ENCODE measurements at places on chromosomes 5 and 9. TPM values are rescaled to one million over a fixed set of nuclear protein-coding genes. Genes with fewer than 3 reads are reported as not detected.

PRUNE2 gene
- 728 TPM for total RNA-seq

TRPM3 gene
- 0.13 TPM for total RNA-seq

WDR36 gene
- 26.3 TPM for total RNA-seq

DNA sequence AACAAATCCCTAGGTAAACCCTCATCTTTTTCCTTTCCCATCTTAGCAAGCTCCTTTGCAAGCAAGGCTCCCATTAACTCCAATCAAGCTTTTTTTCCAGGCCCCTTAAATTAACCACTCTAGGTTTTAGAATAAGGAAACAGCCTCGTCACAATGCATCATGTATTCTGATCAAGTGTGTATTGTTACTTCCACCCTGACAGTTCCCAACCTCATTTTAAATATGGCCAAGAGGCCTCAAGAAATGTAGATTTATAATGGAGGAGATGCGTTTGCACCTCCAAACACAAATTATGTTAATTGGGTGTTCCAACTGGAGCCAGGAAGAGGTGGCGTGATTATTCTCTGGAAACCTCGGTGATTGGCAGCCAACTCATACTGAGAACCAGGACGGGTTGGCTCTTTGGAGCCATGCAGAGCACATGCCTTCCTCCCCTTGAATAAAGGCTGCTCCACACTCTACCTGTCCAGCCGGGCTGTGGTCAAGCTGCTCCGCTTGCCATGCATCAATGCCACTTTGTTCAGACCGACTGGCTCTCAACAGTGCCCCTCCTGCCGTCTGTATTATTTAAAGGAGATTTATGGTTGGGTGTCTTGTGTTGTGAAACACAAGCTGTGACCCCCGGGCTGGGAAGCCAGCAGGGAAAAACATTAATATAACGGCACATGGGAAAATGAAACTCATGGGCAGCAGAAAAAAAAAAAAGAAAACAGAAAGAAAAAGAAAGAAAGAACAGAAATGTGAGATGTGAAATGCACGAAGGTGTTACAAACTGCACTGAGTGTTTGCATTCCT is 191.1 kb downstream of the EBF1 start:
- DNase-seq = no peak
- no peaks in the 10 kb centered on the region for H3K36me3 ChIP-seq

DNA sequence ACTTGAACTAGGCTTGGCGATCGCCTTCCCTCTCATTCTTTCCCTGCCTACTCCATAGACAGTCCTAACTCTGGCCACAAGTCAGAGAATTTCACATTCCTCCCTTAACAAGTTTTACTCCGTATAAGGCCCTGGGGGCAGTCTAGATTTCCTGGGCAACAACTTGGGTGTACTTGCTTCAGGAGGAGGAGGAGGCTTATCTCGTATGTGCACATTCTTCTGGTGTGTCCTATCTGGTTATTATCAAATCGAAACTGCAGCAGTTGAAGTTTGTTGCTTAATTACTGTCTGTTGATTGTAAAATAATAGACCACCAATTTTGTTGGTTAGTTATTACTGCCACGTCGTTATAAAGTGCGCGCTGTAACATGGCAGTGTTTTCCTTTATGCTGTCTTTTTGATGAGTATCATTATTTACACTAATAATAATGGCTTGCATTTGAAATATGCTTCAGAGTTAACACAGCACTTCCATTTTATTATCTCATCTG is 42.0 kb downstream of the PIP5K1B start:
- no peaks in the 10 kb centered on the region for H3K36me3 ChIP-seq
- H3K4me3 ChIP-seq = no peak overlapping the region
- no peaks in the 10 kb centered on the region for H3K4me1 ChIP-seq
- H3K27ac ChIP-seq = no peak overlapping the region

- DNase-seq = no peak
- no peaks in the 10 kb centered on the region for H3K27me3 ChIP-seq
- peaks cover 40% of the 10 kb centered on the region for H3K36me3 ChIP-seq
- H3K4me1 ChIP-seq = no peaks in the 10 kb centered on the region
- H3K4me3 ChIP-seq = no peak overlapping the region
- no peak overlapping the region for H3K27ac ChIP-seq
Observed at GRCh38 chr5:150057052-150057451, 29.3 kb downstream of the CSF1R start.

GRCh38 chr5:172095368-172096206 is 89.1 kb upstream of the FBXW11 start:
- no peak for DNase-seq
- no peak overlapping the region for H3K27ac ChIP-seq
- H3K27me3 ChIP-seq = no peaks in the 10 kb centered on the region
- H3K36me3 ChIP-seq = peaks cover 34% of the 10 kb centered on the region
- peaks cover 15% of the 10 kb centered on the region for H3K4me1 ChIP-seq
- no peak overlapping the region for H3K4me3 ChIP-seq

GRCh38 chr5:35745660-35746059 is 111.0 kb upstream of the IL7R start:
- no peak overlapping the region for H3K4me3 ChIP-seq
- no peaks in the 10 kb centered on the region for H3K27me3 ChIP-seq
- H3K36me3 ChIP-seq = no peaks in the 10 kb centered on the region
- no peak overlapping the region for H3K27ac ChIP-seq
- no peaks in the 10 kb centered on the region for H3K4me1 ChIP-seq
- DNase-seq = no peak

GRCh38 chr5:32935283-32935682 is 224.2 kb downstream of the NPR3 start:
- no peak overlapping the region for H3K27ac ChIP-seq
- H3K36me3 ChIP-seq = no peaks in the 10 kb centered on the region
- H3K4me1 ChIP-seq = no peaks in the 10 kb centered on the region

GRCh38 chr5:1246711-1247431 is 21.7 kb downstream of the SLC6A18 start:
- H3K4me3 ChIP-seq = no peak overlapping the region
- H3K27me3 ChIP-seq = no peaks in the 10 kb centered on the region
- no peaks in the 10 kb centered on the region for H3K4me1 ChIP-seq
- H3K27ac ChIP-seq = no peak overlapping the region
- H3K36me3 ChIP-seq = no peaks in the 10 kb centered on the region

GRCh38 chr9:12958708-12959107 is 183.9 kb downstream of the LURAP1L start:
- no peak overlapping the region for H3K27ac ChIP-seq
- no peaks in the 10 kb centered on the region for H3K36me3 ChIP-seq
- no peak overlapping the region for H3K4me3 ChIP-seq

- no peaks in the 10 kb centered on the region for H3K36me3 ChIP-seq
- no peaks in the 10 kb centered on the region for H3K27me3 ChIP-seq
- no peak for DNase-seq
- no peak overlapping the region for H3K4me3 ChIP-seq
Observed at GRCh38 chr5:92836855-92837755, 743.9 kb downstream of the NR2F1-AS1 start.

DNA sequence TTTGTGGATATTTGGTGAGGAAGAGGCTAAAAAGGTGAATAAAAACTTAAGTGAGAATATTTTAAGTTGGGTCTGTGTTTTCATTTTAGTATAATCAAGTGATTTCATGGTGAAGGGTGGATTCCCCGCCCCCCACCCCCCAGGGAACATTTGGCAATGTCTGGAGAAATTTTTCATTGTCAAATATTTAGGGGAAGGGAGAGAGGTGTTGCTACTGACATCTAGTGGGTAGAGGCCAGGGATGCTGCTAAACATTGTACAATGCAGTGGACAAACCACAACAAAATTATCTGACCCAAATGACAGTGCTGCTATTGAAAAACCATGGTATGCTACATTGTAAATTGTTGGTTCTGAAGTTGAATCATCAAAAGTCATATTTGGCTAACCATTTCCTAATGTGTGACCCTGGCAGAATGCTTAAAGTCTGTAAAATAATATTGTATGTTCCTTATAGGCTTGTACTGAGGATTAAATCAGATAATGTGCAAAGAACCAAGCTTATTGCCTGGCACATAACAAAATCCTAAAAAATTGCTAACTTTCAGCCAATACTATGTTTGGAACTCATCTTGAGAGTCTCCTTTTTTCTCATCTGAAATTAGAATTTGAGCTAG is 5.6 kb downstream of the C5orf24 start:
- DNase-seq = no peak
- H3K4me3 ChIP-seq = no peak overlapping the region
- H3K27ac ChIP-seq = no peak overlapping the region

DNA sequence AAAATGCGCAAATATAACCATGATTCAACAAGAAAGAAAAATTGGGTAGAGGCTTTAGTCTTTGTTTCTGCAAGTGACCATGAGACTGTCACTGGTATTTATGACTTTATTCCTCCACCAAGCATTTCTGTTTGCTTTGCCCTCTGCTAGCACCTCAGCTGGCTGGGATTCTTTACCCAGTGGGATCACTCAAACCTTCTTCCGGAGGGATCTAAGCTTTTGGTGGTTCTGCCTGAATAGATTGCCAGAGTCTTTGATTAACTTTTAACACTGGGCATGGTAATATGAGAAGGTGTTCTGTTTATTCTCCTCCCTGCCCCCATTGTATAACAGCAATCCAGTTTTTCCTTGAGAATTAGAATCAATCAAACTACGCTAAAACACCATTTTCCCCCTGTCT is 59.1 kb upstream of the FBN2 start:
- no peak overlapping the region for H3K27ac ChIP-seq
- no peaks in the 10 kb centered on the region for H3K4me1 ChIP-seq
- H3K36me3 ChIP-seq = no peaks in the 10 kb centered on the region
- no peak overlapping the region for H3K4me3 ChIP-seq
- no peaks in the 10 kb centered on the region for H3K27me3 ChIP-seq

All from esophagus muscularis mucosa (tissue), 4 donors.